ENCODE measurements at places on chromosomes 13 and 19. TPM values are rescaled to one million over a fixed set of nuclear protein-coding genes. Genes with fewer than 3 reads are reported as not detected.

LIM2 gene
- not detected for total RNA-seq

DLL3 gene
- total RNA-seq, result 1.1 TPM

PSG7 gene
- total RNA-seq, result not detected

CLC gene
- not detected for total RNA-seq

- no peaks in the 10 kb centered on the region for H3K36me3 ChIP-seq
- peak; percentile 72 for DNase-seq
- H3K4me3 ChIP-seq, result peak within 1 kb of the TSS; percentile 90
- H3K4me1 ChIP-seq, result peaks cover 21% of the 10 kb centered on the region
- H3K27ac ChIP-seq, result peak within 1 kb of the TSS; percentile 88
- H3K27me3 ChIP-seq, result peaks cover 48% of the 10 kb centered on the region
These were observed at the start of gene RASA3 for GRCh38 chr13:114132419-114133121. Gene RASA3, minus strand, starts transcription at chr13:114132623. Its CDS starts 134 bp downstream, at chr13:114132489.

KLK14 gene
- 0.89 TPM for total RNA-seq

DNA sequence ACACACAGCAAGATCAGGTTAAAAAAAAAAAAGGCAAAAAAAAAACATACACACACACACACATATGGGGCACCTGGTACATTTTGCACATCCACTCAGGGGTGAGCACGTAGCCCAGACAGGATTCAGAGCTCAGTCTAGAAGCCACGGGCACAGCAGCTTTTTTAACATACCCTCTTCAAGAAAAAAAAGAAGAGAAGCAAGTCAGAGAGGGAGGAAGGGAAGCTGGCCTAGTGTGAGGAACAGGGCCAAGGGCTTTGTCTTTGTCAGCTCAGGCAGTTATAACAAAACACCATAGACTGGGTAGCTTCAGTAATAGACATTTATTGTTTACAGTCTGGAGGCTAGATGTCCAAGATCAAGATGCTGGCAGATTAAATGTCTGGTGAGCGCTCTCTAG is 2.3 kb upstream of the TPM4 start:
- DNase-seq, result no peak
- H3K27ac ChIP-seq, result no peak overlapping the region
- H3K36me3 ChIP-seq, result no peaks in the 10 kb centered on the region
- H3K27me3 ChIP-seq, result no peaks in the 10 kb centered on the region
- peak overlapping the region; percentile 17 for H3K4me3 ChIP-seq

DNA sequence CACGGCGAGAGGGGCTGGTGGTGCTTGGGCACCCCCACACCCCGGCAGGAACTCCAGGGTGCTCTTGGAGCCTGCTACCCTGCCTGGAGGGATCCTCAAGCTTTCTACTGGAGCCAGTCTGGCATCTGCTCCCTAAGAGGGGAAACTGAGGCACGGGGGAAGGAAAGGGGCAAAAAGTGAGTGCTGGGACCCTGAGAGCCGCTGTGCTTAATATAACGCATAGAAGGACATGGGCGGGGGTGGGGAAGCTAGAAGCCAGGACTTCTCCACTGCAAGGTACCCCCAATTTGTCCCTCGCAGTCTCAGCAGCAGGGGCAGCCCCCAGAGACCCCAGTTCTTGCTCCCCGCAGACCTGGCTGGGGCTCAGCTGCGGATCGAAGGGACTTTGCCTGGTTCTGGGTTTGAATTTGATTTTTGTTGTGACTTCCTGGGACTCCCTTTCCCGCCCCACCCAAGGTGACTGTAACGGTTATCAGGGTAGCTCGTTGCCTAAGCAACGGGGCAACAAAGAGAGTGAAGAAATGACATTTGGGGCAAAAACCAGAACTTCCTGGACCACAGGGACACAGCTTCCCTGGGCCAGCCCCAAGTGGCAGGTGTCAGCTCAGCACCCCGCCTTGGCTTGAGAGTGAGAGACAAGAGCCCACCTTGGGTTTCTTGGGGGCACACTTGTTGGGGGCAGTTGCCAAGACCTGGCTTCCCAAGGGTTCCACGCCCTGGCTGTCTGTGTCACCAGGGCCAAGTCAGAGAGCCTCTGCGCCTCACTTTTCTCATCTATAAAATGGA is 638 bp downstream of the ADGRE5 start:
- peaks cover 7% of the 10 kb centered on the region for H3K4me1 ChIP-seq
- no peak overlapping the region for H3K4me3 ChIP-seq
- H3K36me3 ChIP-seq, result no peaks in the 10 kb centered on the region
- DNase-seq, result no peak

NKPD1 gene
- 0.53 TPM for total RNA-seq

GRCh38 chr19:10010247-10010691 is at the start of gene COL5A3:
Gene COL5A3, minus strand, starts transcription at chr19:10010504. Its CDS starts 119 bp downstream, at chr19:10010385.
- H3K4me3 ChIP-seq, result no peak within 1 kb of the TSS
- no peaks in the 10 kb centered on the region for H3K36me3 ChIP-seq
- H3K27me3 ChIP-seq, result peaks cover 78% of the 10 kb centered on the region
- no peak for DNase-seq

PEAK3 gene
- total RNA-seq, result not detected

DNA sequence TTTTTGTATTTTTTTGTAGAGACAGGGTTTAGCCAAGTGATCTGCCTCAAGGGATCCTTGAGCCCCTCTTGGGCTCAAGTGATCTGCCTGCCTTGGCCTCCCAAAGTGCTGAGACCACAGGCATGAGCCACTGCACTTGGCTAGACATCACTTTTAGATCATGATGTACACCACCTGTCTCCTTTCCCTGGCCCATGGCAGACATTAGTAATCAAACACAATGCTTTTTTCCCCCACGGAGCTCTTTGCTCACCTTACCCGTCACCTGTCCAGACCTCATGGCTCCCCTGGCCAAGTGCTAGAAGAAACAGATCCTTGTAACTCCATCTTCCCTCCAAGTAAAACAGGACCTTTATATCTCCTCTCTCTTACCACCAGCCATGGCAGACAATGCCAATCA is 18.4 kb downstream of the NUMBL start:
- no peaks in the 10 kb centered on the region for H3K4me1 ChIP-seq
- H3K36me3 ChIP-seq, result peaks cover 13% of the 10 kb centered on the region
- H3K27ac ChIP-seq, result no peak overlapping the region
- no peak for DNase-seq
- H3K27me3 ChIP-seq, result no peaks in the 10 kb centered on the region

- H3K27ac ChIP-seq, result no peak overlapping the region
- H3K4me1 ChIP-seq, result no peaks in the 10 kb centered on the region
- DNase-seq, result no peak
- no peak overlapping the region for H3K4me3 ChIP-seq
- no peaks in the 10 kb centered on the region for H3K27me3 ChIP-seq
- peaks cover 19% of the 10 kb centered on the region for H3K36me3 ChIP-seq
These were observed 56.2 kb upstream of the GPR183 start for GRCh38 chr13:99363391-99363790.
